Suprapubic skin (tissue), 4 donors: ENCODE measurements at places on chromosomes 1 and 21. TPM values are rescaled to one million over a fixed set of nuclear protein-coding genes. Genes with fewer than 3 reads are reported as not detected.

TGFB2 gene
- 0.60 TPM for total RNA-seq

APOBEC4 gene
- total RNA-seq = not detected

RBM11 gene
- total RNA-seq = 1.4 TPM

TMCC2 gene
- 4.3 TPM for total RNA-seq

PCP4 gene
- 1.7 TPM for total RNA-seq

GJA8 gene
- total RNA-seq = not detected

PLEKHM2 gene
- total RNA-seq = 58.7 TPM

PEAR1 gene
- 4.7 TPM for total RNA-seq

WNT3A gene
- 4.7 TPM for total RNA-seq

RIPPLY3 gene
- total RNA-seq = not detected

DNA sequence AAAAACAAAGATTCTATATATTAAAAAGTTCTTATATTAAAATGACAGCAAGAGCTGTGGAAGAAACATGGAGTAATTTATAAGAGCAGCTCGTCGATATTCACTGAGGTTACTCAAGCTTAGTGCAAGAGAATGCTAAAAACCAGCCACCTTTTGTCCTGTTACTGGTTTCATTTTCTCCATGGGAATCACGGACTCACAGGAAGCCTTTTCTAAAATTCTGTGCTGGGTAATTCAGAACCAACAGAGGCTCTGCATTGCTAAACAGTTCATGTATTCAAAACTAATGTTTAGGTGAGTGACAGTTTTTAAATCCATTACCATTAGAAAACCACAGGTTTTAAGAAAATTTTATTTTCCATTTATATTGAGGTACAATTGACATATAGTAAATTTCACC lies 147.8 kb upstream of the MAP1LC3C start:
- peaks cover 7% of the 10 kb centered on the region for H3K4me1 ChIP-seq
- H3K36me3 ChIP-seq = no peaks in the 10 kb centered on the region
- no peaks in the 10 kb centered on the region for H3K27me3 ChIP-seq

- no peak overlapping the region for H3K27ac ChIP-seq
- no peak for DNase-seq
- no peaks in the 10 kb centered on the region for H3K27me3 ChIP-seq
Observed at GRCh38 chr1:157577420-157577819, 20.5 kb downstream of the FCRL4 start.

- no peak for DNase-seq
- peaks cover 13% of the 10 kb centered on the region for H3K4me1 ChIP-seq
- H3K4me3 ChIP-seq = no peak overlapping the region
- peaks cover 6% of the 10 kb centered on the region for H3K36me3 ChIP-seq
Observed at GRCh38 chr21:41387042-41387819, 25.4 kb downstream of the MX2 start.

DNA sequence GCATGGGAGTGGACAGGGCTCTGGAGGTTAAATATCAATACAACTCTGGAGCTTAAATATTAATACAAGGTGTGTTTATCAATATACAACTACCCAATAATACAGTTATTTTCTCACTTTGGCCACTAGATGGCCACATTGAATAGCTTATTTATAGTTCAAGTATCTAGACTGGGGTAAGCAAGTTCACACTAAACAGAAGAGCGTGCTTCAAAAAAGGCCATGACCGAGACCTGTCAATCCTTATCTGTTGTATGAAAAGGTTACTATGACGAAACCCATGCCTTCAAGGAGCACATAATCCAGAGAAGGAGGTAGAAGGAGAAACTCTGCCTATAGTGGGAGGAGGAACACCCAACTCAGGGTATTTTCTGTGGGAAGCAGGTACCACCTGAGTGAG lies 29.1 kb downstream of the CHML start:
- H3K4me1 ChIP-seq = peaks cover 13% of the 10 kb centered on the region
- no peak for DNase-seq
- H3K36me3 ChIP-seq = no peaks in the 10 kb centered on the region
- no peak overlapping the region for H3K27ac ChIP-seq
- H3K27me3 ChIP-seq = no peaks in the 10 kb centered on the region

DNA sequence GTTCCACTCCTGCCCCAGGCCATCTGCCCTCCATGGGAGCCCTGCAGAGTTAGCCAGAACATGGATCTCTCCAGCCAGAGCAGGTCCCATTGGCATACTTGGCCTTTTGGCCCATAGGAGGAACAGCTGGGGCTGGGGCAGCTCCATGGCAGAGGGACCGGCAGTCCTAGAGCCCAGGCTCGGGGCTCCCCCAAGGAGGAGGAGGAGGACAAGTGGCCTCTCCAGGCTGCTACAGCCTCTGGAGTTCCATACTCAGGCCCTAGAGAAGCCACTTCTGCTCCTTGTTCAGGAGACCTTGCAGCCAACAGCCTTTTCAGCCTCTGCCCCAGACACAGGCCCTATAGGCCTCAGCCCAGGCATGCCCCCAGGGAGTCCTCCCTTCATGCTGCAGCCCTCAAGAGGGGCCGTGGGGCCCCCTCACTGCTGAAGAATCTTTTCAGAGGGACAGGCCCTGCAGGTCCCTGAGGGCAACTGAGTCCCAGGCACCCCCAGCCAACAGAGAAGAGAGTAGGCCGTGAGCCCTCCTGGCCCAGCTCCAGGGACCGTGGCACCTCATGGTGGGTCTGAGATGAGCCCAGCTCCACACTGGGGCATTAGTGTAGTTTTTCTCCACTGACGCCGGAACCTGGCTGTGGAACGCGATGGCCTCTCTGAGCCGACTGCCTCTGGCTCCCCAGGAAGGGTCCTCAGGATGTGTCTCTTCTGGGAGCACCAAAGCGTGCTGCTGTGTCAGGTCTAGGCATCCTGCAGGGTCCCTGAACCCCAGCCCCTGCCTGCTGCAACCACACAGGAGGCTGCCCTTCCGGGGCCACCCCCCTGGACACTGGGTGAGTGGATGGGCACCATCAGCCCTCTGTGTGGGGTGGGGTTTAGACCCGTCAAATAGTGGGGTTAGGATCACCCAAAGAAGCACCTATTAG lies 297.6 kb upstream of the VAMP3 start:
- peaks cover 12% of the 10 kb centered on the region for H3K27me3 ChIP-seq
- H3K4me1 ChIP-seq = peaks cover 41% of the 10 kb centered on the region
- H3K4me3 ChIP-seq = no peak overlapping the region
- H3K27ac ChIP-seq = no peak overlapping the region
- no peaks in the 10 kb centered on the region for H3K36me3 ChIP-seq

DNA sequence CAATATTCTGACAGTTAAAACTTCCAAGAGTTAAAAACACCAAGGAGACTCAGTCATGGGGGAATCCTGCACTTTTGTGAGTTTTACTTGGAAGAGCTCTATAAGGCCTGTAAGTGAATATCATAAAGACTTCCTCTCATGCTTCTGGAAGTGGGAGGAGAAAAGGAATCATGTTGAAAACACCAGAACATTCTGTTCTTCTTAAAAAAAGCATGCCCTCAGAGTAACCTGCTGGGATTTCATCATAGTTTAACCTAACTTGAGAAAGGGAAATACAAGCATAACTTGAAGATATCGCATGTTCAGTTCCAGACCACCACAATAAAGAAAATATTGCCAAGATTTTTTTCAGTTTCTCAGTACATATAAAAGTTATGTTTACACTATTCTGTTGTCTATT lies 51.9 kb downstream of the COL11A1 start:
- no peaks in the 10 kb centered on the region for H3K4me1 ChIP-seq
- H3K36me3 ChIP-seq = no peaks in the 10 kb centered on the region
- no peak overlapping the region for H3K4me3 ChIP-seq
- no peaks in the 10 kb centered on the region for H3K27me3 ChIP-seq

DNA sequence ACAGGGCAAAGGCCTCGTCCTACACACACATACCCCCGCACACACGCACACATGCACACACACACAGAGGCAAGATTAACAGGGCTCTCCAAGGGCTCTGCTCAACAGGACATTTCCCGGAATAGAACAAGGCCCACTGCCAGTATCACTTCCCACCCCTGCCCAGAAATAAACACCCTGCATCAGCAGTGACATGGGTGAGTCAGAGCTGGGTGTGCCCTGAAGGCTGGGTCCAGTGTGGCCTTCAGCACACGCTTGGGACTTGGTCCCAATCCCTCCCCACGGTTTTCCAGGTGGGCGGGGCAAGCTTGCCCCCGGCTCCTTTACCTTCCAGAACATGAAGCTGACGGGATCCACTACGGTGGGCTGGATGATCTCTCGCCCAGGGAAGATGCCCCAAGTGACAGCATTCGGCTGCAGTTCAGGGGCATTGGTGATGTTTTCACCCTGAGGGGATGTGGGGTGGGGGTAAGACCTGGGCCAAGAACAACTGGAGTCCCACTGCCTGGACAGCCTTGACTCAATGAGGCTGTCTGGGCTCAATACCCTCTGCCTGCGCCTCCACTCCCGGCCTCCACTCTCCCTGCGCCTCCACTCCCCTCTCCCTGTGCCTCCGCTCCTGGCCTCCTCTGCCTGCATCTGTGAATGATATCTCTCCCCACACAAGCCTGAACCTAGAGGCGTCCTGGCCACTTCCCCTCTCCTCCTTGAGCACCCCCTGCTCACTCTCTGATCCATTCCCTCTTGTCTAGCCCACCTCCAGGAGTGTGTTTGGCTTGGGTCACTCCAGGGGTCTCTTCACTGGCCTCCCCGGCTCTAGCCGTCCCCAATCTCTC lies 14.7 kb downstream of the MTHFR start:
- peak overlapping the region; percentile 88 for H3K27ac ChIP-seq
- peak; percentile 91 for DNase-seq
- no peaks in the 10 kb centered on the region for H3K27me3 ChIP-seq

DNA sequence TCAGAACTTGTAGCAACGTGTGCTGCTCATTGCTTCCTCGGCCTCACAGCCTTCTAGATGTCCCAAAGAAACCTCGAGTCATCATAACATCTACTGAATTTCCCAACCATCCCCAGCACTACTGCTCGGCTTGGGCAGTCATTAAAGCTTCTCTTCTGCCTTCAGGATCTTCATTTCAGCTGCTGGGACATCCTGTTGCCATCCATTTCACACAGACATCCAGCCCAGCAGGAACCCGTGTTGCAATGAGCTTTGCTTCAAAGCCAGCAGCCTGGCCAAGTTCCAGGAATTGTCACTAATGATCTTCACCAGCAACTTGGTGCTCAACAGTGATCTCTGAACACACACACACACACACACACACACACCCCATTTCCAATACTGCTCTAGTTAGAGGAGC lies 18.5 kb downstream of the WLS start:
- no peaks in the 10 kb centered on the region for H3K27me3 ChIP-seq
- H3K4me1 ChIP-seq = peaks cover 56% of the 10 kb centered on the region
- peak overlapping the region; percentile 24 for H3K27ac ChIP-seq
- peak; percentile 89 for DNase-seq
- no peaks in the 10 kb centered on the region for H3K36me3 ChIP-seq

DNA sequence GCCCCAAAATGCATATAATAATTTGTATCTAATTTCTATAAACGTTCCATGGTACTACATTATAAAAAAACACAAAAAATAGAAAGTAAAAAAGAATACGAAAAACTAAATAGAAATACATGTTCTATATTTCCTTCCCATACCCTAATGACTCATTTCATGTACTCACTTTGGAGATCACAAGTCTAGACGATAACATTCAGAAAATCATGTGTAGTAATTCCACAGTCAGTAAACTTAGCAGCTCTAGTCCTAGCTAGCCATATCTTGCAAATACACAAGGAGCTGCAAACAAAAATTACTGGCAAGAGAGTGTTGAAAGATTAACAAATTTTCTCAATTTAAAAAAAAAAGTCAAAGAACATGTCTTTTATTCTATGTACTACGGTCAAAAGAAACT lies 1.4 kb downstream of the GOLPH3L start:
- H3K27me3 ChIP-seq = no peaks in the 10 kb centered on the region
- H3K4me1 ChIP-seq = peaks cover 25% of the 10 kb centered on the region
- peaks cover 23% of the 10 kb centered on the region for H3K36me3 ChIP-seq
- no peak overlapping the region for H3K27ac ChIP-seq
- DNase-seq = no peak

DNA sequence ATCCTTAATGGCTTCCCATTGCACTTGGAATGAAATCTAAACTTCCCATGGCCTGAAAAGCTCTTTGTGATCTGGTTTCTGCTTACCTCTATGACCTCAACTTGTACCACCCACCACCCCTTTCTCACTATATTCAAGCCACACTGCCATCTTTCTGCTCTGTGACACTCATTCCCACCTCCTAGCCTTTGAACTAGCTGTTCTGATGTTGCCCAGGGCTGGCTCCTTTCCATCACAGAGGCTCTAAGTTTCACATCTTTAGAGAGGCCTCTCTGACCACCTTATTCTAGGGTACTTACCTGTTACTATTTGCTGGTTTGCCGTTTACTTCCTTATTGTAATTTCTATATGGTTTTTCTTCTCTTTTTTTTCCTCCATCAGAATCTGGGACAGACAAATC lies 4.2 kb downstream of the MPZL1 start:
- no peak for DNase-seq
- H3K27ac ChIP-seq = no peak overlapping the region
- H3K36me3 ChIP-seq = peaks cover 6% of the 10 kb centered on the region
- peaks cover 41% of the 10 kb centered on the region for H3K4me1 ChIP-seq
- no peaks in the 10 kb centered on the region for H3K27me3 ChIP-seq

GRCh38 chr1:3101124-3101939 lies 32.3 kb downstream of the PRDM16 start:
- DNase-seq = no peak
- H3K4me3 ChIP-seq = no peak overlapping the region
- no peak overlapping the region for H3K27ac ChIP-seq

- H3K4me3 ChIP-seq = no peak overlapping the region
- H3K27me3 ChIP-seq = no peaks in the 10 kb centered on the region
- H3K36me3 ChIP-seq = no peaks in the 10 kb centered on the region
- no peak overlapping the region for H3K27ac ChIP-seq
- DNase-seq = no peak
Observed at GRCh38 chr1:81379430-81379829, 421.3 kb upstream of the ADGRL2 start.

DNA sequence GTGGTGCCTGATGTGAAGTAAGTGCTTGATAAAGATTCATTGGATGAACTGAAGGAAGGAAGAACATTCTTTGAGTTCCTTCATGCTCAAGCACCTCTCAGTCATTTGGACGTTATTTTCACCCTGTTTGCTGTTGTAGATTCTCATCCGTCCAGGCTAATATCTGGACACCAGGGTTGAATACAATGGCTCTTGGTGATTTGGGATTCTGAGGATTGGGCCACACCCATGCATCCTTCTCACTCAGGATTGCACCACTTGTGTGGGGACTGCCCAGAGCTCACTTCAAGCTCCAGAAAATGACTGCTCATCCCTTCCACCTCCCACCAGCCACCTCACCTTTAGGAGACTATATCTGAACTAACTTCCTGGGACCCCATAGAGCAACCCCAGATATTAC lies 117.1 kb upstream of the IPO9 start:
- peak overlapping the region; percentile 88 for H3K27ac ChIP-seq
- H3K27me3 ChIP-seq = no peaks in the 10 kb centered on the region
- peaks cover 74% of the 10 kb centered on the region for H3K4me1 ChIP-seq
- no peak overlapping the region for H3K4me3 ChIP-seq

GRCh38 chr1:118217141-118217838 lies 32.3 kb upstream of the SPAG17 start:
- no peaks in the 10 kb centered on the region for H3K36me3 ChIP-seq
- no peak for DNase-seq
- H3K27me3 ChIP-seq = no peaks in the 10 kb centered on the region
- no peak overlapping the region for H3K27ac ChIP-seq
- no peak overlapping the region for H3K4me3 ChIP-seq
